Stimulated activated CD8-positive, alpha-beta memory T cell treated with anti-CD3 and anti-CD28 coated beads, Interleukin-15, amount 100 ng/mL, for 24 hours (primary cell): ENCODE measurements at places on chromosomes 7 and 10.

- DNase-seq = no peak
These were observed 48.4 kb upstream of the CCDC3 start for GRCh38 chr10:13049774-13050420.

DNA sequence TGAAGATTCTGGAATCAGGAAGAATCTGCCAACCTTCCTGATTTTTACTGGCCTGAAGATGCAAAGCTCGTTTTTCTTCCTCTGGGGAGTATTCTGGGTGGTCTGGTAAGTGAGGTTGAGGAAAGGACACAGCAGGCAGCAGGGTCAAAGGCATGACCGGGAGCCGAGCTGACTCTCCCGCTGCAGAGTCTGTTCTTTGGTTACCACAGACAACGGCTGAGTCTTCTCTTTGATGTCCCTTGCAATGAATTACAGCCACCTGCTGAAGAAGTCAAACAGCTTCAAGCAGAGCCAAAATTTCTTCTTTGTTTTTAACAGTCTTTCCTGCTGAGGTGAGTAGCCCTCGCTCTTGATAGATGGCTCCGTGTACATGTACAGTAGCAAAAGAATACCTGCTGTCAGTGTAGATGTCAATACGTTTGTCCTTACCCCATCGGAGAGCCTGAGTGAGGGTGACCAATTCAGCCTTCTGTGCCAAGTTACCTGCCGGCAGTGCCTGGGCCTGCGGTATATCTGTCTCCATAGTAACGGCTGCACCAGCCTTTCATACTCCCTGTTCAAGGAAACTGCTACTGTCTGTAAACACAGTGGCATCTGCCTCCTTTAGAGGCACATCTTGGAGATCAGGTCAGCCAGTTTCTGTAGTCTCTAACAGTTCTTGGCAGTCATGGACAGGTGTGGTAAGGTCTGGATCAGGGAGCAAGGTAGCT lies 76.4 kb downstream of the PRR15 start:
- no peak for DNase-seq

- no peak for DNase-seq
These were observed 526.9 kb upstream of the VSTM2A start for GRCh38 chr7:54015251-54015650.

DNA sequence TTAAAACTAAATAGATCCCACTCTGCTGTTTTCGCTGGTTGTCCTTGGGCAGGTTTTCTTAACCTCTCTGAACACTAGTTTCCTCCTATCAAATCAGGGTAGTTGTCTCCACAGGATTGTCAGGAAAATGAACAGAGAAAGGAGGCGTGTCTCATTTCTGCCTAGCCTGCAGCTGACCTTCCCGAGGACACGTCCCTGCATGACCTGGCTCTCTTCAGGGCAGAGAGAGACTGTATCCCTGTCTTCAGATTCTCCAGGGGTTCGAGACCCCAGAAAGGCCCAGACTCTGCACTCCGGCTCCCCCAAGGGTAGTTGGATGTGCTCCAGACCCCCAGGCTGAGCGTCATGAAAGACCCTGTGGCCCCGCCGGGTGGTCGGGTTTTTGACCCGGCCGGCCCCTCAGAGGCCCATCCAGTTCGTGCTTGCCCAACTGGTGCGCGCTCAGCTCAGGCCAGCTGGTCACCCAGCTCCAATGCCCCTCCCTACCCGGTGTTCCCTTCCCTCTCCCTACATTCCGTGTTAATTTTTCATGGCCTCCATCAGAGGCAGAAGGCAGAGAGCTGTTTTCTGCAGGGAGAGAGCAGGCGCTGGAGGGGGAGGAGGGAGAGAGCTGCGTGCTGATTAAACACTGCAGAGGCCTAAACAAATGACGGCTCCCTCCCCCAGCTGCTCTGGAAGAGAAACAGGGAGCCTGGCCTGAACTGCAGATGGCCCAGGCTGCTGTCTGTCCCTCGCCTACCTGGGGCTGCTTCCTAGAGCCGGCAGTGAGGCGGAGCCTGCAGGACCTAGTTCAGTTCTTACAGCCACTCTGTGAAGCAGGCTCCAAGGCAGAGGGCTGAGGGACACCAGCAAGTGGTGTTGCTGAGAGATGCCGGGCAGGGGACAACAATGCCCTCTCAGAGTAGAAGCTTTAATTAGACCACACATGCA lies 86.2 kb upstream of the PPIF start:
- DNase-seq = no peak

GRCh38 chr7:124027236-124027635 lies 5.6 kb downstream of the TMEM229A start:
- DNase-seq = no peak

GRCh38 chr10:12777840-12778585 lies 223.5 kb downstream of the CCDC3 start:
- no peak for DNase-seq

GRCh38 chr7:128904381-128905197 lies 5.9 kb downstream of the KCP start:
- DNase-seq = no peak

GRCh38 chr10:133159950-133160825 lies at the start of gene KNDC1:
Gene KNDC1 (plus strand): TSS chr10:133160219. CDS start chr10:133160468, 249 bp downstream.
- DNase-seq = no peak

DNA sequence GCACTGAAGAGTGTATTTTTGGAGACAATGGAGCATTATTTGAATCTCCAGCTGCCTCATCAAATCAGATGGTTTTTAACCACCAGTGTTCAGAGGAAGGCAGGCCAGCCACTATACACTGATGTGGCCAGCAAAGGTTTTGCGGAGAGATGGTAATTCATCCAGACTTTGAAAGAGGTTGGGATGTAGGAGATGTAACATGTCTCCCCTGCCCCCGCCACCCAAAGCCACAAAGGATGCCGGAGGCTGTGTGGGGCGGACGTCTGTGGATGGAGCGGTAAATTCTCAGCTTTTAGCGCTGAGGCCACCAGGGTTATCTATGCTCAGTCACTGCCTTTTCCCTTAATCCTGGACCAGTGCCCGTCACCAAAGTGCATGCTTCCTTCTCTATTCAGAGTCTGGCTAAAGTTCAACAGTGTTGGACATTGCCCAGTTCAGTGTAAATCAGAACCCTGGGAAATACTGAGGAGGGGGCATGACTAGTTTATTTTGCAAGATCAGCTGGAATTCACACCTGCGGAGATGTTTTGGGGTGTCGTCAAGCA lies 3.7 kb upstream of the TRIP6 start:
- no peak for DNase-seq

DNA sequence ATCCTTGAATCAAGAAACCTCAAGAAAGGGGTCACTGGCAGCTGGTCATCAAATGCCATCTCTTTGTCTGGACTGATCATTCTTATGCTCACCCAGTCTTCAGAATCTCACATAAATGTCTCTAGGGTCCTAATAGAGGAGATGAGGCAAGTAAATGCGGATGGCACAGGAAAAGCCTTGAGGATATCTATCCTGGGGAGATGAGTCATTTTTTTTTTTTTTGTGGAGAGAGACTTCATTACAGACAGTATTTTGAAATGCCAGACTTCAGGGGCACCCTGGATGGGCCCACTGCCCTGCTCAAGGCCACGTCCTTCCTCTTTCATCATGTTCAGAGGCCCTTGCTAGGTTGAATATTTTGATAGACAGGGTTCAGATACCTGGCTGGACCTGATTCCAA lies 19.5 kb upstream of the PLPP4 start:
- DNase-seq = no peak

DNA sequence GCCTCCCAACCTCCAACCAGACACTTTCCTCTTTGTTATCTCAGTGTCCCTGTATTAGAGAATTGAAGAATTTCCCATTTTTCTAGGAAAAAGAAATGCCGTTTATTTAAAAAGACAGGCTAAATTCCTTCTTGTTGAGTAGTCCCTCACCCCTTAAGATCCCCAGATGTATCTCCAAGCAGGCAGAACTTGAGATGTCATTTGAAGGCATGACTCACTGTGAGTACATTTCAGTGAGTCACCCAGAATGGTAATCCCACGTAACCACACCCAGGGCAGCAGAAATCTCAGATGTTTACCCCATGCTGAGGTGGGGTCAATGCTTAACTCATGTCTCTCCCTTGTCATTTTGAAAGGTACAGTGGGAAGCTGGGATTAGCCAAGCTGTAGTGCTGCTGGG lies 4.4 kb downstream of the ZNF655 start:
- no peak for DNase-seq
